Suppressor macrophage treated with lipopolysaccharide for 4 hours (primary cell): ENCODE measurements at places on chromosomes 11 and 22.

DNA sequence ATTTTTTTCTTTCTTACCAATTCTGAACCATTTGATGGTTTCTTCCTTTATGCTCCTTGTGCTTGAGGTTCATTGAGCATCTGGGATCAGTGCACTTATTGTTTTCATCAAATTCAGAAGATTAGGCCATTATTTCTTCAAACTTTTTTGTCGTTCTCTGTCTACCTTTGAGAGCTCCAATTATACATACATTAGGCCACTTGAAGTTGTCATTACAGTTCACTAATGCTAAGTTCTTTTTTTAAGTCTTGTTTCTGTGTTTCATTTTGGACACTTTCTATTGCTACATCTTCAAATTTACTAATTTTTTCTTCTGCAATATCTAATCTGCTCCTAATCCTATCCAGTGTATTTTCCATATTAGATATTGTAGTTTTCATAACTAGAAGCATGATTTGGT is 40.8 kb downstream of the CDPF1 start:
- no peak for DNase-seq

DNA sequence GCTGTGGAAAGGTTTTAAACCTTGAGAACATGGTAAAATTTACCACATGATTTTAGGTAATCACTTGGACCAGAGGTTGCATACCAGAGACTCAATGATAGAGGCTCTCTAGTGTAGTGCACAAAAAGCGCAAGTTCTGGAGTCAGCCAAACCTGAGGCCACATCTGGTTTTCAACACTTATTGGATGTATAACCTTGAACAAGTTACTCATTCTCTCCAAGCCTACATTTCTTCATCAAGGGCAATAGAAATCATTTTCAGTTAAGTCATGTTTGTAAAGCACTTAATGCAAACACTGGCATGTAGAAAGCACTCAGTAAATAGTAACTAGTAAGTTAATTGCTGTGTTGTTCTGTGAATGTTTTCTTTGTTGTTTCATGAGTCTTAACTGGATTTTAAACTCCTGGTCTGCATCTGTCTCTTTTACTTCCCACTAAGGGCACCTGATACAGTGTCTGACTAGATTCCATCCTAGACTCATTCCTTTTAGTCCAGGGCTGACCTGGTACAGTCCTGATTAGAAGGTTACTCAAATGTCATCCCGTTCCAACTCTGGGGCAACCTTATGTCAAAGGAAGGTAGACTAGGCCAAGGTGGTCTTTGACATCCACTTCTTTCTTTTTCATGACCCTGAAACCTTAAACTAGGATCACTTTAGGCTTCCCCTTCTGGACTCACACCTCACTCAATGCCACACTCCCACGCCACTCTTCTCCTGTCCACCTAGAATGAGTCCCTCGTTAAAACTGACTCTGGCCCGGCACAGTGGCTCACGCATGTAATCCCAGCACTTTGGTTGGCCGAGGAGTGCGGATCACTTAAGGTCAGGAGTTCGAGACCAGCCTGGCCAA is 34.5 kb upstream of the EED start:
- DNase-seq, result no peak

DNA sequence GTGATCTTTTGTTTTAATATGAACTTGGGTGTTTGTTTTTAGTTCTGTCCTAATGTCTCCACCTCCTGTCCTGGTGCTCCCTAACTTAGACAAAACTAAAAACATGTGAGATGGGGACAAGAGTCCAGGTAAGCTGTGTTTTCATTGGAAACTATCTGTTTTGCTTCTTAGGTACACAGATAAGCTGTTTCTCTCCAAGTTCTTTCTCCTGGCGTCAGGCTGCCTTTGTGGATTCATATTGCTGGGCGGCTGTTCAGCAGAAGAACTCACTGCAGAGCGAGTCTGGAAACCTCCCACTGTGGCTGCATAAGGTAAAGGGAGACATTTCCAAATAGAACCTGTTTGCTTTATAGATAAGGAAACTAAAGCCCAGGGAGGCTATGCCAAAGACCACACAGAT is 24.7 kb downstream of the PANX1 start:
- DNase-seq, result no peak

DNA sequence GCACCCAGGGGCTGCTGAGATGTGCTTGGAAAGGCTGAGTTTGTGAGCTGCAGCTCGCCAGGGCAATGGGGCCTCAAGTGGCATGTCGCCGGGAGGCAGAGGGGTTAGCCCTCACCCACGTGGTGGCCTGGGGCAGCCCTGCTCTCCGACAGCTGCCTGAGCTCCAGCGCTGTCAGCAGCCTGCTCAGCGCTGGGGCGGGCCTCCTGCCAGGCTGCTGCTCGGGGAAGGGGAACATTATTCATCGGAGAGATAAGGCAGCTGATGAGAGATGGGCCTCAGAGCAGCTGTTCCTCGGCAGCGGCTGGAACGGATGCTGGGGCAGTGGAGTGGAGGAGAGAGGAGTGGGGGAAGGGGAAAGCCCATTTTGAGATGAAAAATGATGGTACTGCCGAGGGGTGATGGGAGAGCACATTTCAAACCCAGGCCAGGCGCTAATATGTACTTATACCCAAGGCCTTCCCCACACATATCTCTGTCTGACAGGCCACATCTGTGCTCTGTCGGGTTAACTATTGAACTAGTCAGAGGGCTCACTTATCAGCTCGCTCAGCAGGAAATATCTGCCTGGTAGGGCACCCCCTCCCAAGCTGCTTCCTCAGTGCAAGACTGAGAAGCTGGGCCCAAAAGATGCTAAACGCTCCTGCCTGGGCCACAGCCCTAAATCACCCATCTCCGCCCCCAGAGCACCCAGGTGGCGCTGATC is 79.5 kb downstream of the TIMP3 start:
- no peak for DNase-seq

DNA sequence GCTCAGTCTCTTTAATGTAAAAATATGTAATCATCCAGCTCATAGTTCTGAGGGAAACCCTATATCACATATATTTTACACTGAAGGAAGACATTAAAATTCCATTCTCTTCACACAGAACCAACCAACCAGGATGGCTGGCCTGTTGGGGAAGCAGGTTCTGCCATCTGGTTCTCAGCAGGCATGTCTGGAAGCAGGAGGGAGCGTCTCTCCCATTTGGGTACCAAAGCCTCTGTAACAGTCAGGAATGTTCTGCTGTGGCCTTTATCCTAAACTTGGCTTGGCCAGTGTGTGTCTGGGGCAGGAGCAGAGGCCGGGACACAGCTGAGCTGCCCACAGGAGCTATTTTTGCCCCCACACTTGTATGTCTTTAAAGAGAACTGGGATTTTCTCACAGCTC is 29.2 kb downstream of the SGSM3 start:
- DNase-seq, result no peak

DNA sequence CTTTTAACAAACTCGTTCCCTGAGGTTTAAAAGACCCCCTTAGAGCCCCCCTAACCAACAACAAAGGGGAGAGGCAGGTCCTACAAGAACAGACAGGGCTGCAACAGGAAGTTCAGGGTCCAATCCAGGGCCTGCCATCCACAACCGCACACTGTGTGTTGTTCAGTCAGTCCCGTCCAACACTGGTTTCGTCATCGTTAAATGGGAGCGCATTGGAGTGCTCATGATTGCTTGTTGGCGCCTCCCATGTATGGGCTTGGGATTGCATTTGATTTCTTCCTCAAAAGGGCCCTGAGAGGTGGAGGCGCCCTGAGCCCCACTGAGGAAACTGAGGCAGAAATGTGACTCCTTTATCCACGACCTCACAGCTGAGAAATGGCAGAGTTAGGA is 174.1 kb downstream of the MN1 start:
- DNase-seq, result no peak

GRCh38 chr22:40531951-40532900 is 104.3 kb downstream of the MRTFA start:
- DNase-seq, result no peak

- DNase-seq, result peak; percentile 63
Measured at GRCh38 chr22:27150544-27150941, 493.2 kb downstream of the MIAT start.

GRCh38 chr11:15500643-15501042 is 385.9 kb downstream of the INSC start:
- no peak for DNase-seq

GRCh38 chr11:33936725-33937604 is 45.1 kb upstream of the LMO2 start:
- peak; percentile 58 for DNase-seq

GRCh38 chr11:13152736-13153541 is 124.7 kb upstream of the BMAL1 start:
- DNase-seq, result peak; percentile 5

DNA sequence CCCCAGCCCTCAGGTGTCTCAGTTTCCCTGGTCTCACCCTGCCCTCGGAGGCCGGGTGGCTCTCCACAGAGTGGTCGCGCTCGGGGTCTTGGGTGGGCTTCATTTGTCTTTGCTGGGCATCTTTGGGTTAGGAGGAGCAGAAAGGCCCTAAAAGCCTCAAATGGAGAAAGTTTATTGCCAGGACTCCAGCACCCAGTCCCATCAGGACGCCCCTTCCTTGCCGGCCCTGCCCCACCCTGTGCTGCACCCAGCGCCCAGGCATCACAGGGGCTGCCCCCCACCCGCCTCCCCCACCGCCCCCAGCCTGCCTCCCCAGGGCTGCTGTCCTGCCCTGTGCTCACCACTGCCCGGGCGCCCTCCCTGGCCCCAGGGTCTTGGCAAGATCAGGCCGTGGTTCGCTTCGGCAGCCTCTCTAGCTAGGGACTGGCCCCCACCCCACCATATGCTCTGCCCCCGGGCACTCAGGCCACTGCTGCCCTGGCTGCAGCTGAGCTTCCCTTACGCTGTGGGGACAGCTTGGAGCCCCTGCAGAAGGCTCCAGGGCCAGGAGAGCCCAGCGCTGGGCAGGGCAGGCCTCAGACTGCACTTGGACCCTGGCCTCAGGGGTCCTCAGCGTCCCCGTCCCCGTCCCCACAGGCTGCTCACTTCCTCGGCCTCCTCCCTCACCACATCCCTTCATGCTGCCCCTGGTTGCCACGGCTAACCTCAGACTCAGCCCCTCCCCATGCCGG is 31.4 kb downstream of the MOB2 start:
- DNase-seq, result no peak

DNA sequence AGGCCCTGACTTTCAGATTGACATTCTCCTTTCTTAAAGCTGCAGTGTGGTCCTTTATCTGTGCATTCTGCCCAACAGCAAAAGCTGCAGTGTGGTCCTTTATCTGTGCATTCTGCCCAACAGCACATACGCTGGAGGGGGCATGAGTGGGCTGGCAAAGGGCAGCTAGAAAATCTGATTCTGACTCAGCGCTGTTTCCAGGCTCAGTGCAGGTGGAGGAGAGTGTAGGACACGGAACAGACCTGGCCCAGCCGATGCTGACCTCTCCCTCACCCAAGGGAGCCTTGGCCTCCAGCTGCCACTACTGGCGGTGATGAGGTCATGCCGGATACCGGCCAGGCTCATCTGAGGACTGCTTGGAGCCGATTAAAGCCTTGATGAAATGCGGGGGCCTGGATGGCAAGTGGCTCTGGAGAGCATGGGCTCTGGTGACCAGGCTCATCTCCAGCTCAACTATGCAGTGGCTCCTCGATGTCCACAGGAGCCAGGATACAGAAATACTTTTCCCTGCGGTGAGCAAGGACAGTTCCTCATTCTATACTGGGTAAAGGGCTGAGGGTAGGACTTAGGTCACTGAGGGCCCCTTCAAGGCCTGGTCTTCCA is 84.6 kb downstream of the CLPB start:
- DNase-seq, result no peak

DNA sequence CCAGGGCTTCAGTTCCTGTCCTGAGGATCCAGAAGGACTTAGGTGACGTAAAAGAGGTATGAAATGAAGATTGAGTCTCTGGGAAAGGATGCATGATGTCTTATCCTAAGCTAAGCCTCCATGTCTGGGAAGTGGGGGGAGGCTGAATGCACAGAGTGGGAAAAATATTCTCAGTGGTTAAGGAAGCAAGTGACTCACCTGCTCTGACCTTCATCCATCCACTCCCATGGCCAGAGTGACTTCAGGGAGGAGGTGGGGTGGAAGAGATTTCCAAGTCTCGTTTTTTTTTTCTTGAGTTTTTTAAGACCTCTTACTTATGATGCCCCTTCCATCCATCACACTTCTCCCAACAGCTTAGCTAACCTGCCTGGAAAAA is 32.5 kb upstream of the POLD3 start:
- no peak for DNase-seq

DNA sequence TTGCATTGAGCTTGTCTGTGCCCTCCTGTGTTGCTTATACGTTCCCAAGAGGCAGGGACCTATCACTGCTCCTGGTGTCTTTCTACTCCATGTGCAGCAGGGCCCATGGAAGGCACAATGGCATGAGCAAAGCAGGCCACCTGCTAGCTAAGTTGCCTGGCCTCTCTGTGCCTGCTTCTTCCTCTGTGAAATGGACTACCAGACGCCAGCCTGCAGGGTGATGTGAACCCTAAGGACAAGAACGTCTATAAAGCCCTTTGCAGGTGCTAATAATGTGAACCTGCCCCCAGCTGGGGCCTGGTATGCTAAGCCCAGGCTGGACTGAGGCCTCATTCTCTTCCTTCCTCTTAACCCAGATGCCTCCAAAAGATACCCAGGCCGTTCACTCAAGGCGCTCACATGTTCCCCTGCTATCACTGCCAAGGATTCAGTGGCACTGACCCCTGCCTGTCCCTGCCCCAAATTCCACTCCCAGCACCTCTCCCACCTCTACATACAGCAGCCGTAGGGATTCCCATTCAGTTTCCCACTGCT is 4.0 kb downstream of the GUCD1 start:
- DNase-seq, result no peak

- no peak for DNase-seq
Measured at GRCh38 chr11:76252631-76253070, 46.3 kb upstream of the WNT11 start.
